ENCODE measurements at places on chromosomes 4 and X. TPM values are rescaled to one million over a fixed set of nuclear protein-coding genes. Genes with fewer than 3 reads are reported as not detected.

REELD1 gene
- polyA plus RNA-seq, result 0.11 TPM

XK gene
- 8.9 TPM for polyA plus RNA-seq

GRCh38 chr4:180766944-180767729 is 1476.1 kb upstream of the TENM3 start:
- DNase-seq, result no peak

- no peak for DNase-seq
Measured at GRCh38 chrX:107521877-107522586, 72.6 kb downstream of the FRMPD3 start.

- DNase-seq, result no peak
Measured at GRCh38 chrX:2469196-2469685, 31.5 kb downstream of the DHRSX start.

DNA sequence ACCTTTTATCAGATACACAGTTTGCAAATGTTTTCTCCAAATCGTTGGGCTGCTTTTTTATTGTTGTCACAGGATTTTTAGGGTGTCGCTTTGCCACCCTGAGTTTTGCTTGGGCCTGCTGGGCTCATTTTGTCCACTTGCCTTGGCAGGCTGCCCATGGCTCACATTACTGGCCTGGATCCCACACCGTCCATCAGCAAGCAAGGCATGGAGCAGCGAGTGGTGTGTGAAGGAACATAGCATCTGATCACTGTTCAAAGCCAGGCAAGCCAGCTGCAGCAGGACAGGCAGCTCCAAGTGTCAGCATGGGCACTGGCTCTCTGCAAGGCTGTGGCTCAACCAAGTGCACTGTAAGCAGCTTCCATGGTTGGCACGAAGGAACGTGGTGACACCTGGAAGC is 261.4 kb upstream of the TECRL start:
- DNase-seq, result no peak

- no peak for DNase-seq
Measured at GRCh38 chr4:37953620-37954293, 6.4 kb upstream of the PTTG2 start.

TRPC3 gene
- 0.62 TPM for polyA plus RNA-seq

DNA sequence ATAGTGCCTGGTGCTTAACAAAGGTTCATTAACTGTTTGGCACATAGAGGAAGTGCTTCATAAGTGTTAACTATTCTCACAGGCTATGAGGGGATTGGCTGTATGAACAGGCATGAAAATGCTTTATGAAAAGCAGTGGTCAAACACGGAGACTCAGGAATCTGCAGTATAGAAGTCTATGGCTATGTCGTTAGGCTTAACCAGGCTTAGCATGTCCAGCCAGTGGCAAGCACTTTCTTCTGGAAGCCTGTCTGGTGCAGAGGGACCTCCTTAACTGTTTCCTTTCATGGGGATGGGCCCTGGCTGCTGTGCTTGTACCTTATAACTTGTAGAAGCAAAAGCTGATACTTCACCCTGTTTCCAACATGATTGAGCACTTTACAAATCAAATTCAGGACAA is 78.4 kb downstream of the PPEF2 start:
- no peak for DNase-seq

GRCh38 chr4:183449193-183449882 is 4.9 kb downstream of the CDKN2AIP start:
- no peak for DNase-seq

- DNase-seq, result no peak
Measured at GRCh38 chr4:48022192-48022799, 5.7 kb downstream of the NIPAL1 start.

DNA sequence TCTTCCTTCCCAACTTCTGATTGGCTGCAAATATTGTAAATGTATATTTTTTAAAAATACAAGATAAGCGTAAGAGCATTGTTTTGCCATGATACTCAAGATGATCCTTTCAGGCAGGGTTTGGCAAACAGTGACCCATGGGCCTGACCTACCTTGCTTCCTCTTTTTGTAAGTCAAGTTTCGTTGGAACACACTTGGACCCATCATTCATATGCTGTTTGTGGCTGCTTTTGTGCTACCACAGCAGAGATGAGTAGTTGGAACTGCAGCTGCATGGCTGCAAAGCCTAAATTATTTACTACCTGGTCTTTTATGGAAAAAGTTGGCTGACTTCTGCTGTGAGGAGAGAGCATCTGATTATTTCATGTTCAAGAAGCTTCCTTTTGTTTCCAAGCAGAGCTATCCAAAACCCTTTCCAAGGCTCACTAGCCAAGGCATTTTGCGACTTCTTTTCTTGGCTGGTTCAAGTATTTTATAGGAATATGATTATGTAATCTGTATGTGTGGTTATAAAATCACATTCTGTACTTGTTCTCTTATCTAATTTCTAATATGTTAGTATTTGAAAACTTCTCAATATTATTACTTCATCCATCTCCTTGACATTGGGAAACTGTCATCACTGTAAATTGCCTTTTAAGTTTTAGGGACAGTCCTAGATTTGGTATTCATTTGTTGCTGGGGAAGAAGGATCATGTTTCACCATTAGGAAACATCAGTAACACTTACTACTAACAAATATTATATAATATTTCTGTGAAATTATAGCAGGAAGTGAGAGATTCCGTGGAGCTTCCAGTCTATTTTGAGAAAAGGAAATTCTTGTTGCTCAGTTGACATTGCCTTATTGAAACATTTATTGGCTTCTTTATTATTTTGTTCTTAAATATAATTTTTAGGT is 109.2 kb downstream of the ARHGAP10 start:
- DNase-seq, result no peak

GRCh38 chrX:21373637-21374162 is 518 bp upstream of the CNKSR2 start:
- DNase-seq, result no peak

DCK gene
- 18.5 TPM for polyA plus RNA-seq

DNA sequence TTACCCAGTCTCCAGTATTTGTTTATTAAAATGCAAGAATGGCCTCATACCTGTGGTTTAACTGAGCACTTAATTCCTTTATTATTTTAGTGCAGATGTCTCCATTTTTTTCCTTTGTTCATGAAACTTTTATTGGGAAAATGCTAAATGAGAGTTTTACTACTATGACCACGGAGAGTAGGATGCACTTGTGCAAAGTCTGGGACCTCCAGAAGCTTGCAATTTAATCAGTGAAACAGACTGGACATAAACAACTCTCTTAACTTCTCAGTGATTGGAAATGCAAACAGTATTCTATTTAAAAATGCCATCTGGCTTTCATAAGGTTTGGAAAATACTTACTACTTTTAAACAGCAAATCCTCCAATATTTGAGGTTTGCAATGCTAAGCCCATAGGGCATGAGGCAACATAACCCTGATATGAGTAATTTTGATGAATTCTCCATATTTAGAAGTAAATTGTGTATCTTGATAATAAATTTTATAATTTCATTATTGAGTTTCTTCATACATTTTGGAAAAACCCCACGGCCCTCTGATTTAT is 718.7 kb upstream of the MAGEB2 start:
- no peak for DNase-seq

GRCh38 chr4:83636930-83637329 is 101.0 kb downstream of the GPAT3 start:
- DNase-seq, result no peak

GRCh38 chr4:88659055-88659889 is 38.4 kb downstream of the NAP1L5 start:
- peak; percentile 16 for DNase-seq

DNA sequence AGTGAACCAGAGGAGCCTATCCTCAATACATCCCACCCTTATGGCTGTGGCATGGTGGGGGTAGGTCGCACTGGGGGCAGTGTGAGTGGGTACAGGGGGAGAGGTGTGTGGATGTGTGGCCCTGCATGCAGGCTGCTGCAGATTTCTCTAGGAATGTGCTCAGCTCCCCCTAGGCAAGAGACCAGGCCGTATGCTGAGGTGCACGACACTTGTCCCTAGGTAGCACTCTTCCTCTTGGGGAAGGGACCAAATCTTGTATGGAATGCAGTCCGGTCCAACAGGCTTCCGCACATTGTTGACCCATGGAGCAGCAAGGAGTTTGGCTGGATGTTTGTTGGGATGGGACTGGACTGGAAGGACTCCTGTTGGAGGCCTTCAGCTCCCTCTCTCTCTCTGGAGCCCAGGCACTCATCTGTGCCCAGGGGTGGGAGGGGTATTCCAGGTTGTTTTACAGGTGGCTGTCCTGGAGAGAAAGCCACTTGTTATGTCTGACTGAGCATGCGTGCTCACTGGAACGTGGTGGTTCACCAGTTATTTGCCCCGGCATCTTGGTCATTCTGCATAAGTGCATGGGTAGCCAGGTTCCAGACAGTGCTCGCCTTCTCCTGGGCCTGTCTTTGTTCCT is 55.1 kb downstream of the NBDY start:
- DNase-seq, result no peak

ARHGAP24 gene
- polyA plus RNA-seq, result 53.2 TPM

SLC6A14 gene
- polyA plus RNA-seq, result not detected

SSX2 gene
- not detected for polyA plus RNA-seq

PPP2R2C gene
- 0.13 TPM for polyA plus RNA-seq

DNA sequence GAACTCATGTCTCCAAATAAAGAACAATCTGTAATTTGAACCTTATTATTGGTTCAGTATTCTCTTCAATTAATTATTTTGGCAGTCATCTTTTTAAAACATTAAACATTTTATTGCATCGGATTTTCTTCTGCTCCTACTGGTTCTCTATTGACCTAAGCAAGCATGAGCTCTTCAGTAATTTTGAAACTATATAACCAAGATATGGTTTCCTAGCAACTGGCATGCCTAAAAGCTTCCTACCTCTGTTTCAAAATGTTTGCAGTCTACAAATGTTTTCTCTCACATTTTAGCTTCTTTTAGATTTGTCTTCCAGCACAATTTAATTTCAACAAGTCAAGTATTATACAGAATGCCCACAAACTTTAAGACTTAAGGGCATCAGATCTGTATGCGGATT is 371.3 kb downstream of the GPM6A start:
- DNase-seq, result no peak

DNA sequence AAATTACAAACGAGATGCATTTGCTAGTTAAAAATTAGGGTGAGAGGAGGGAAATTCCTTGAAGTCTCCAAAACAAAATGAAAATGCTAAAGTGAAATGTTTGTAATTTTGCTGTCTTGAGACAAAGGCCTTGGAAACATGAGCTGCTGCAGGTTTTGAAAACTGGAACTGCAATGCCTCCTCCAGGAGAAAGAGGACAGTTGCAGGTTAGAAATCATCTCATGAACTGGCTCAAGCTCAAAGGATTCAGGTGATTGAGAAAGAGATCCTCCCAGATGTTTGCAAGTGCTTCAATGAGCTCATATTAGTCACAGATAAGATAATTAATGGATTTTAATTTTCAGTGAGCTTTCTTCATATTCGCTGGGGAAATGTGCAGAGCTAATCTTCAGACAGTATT is 32.4 kb downstream of the SMPX start:
- no peak for DNase-seq

DNA sequence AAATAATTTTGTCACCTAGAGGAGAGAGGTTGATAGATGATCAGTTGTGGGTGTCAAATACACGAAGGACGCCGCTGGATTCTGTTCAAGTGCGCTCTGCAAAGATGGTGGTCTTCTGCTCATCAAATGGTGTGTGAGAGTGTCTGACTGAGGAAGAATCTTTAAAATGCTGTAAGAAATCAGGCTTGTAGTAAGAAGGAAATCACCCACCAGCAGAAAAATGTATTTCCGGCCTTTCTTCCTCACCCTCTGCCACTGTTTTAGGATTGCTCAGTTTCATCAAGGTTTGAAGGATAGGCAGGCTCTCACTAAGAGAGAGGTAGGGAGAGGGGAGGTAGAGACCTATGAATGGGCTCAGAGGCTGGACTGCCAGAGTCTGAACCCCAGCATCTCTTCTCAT is 28.7 kb downstream of the RHOH start:
- no peak for DNase-seq

GRCh38 chrX:148573119-148573518 is 72.7 kb downstream of the AFF2 start:
- no peak for DNase-seq

GRCh38 chrX:154348646-154349358 is 25.6 kb downstream of the FLNA start:
- no peak for DNase-seq

DNA sequence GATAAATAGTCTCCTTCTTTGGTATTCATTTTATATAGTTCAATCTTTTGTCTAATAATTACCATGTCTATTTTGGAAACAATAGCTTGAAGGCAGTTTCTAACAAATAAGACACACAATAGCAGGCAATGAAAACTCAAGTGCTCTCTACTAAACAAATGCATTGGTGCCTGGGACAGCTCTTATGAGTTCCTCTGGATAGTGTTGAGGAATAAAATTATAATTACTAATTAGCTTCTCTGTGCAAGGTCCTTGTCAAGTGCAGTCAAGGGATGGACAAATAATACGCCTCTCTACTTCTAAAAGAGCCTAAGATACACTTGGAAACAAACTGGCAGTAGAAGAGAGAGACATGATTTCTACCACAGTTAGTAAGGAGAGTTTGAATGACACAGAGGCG is 229.0 kb upstream of the GLRA2 start:
- DNase-seq, result no peak

- no peak for DNase-seq
Measured at GRCh38 chr4:158825433-158826036, 56.7 kb downstream of the FNIP2 start.

LSM6 gene
- polyA plus RNA-seq, result 31.1 TPM

DNA sequence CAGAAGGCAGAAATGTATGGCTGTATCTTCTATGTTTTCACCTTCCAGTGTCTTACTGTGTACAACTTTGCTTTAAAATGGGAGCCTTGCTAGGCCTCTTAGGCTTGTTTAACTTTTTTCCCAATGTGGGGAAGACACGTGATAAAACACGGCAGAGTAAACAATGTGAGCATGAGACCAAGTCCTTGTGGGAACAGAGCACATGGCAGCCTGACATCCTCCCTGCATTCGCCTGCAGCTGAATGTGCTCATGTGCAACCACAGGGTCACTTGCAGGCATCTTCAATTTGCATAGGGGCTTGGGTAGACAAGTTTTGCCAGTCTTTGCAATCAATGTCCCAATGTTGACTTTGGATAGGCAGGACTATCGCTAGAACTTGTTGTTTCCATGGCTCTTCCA is 91.8 kb downstream of the CCNG2 start:
- DNase-seq, result no peak

- no peak for DNase-seq
Measured at GRCh38 chrX:44245733-44246132, 97.7 kb downstream of the EFHC2 start.

PIR gene
- 2.3 TPM for polyA plus RNA-seq

DNA sequence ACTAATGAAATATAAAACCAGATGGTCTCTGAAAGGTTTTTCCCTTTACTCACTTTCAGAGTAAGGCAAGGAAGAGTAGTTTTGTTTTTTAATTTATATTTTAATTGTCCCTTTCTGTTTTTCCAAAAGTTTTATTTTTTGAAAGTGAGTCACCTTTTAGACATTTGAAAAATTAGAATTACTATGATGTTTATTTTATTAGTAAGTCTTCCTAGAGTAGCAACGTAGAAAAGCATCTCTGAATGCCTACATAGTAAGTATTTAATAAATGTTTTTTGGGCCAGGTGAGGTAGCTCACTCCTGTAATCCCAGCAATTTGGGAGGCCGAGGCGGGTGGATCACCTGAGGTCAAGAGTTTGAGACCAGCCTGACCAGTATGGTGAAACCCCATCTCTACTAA is 51.1 kb downstream of the TET2 start:
- no peak for DNase-seq

- no peak for DNase-seq
Measured at GRCh38 chr4:158285429-158286216, 75.3 kb downstream of the TMEM144 start.

GRCh38 chrX:117751155-117751554 is 365.5 kb downstream of the KLHL13 start:
- DNase-seq, result no peak

RAB33A gene
- 0.43 TPM for polyA plus RNA-seq

PLAC1 gene
- 1.8 TPM for polyA plus RNA-seq

Data from forelimb muscle (tissue), 1 donor.